ENCODE measurements at places on chromosomes 12 and 14.
A peak's percentile ranks its signal among the peaks of the same experiment; 100 is the strongest.

DNA sequence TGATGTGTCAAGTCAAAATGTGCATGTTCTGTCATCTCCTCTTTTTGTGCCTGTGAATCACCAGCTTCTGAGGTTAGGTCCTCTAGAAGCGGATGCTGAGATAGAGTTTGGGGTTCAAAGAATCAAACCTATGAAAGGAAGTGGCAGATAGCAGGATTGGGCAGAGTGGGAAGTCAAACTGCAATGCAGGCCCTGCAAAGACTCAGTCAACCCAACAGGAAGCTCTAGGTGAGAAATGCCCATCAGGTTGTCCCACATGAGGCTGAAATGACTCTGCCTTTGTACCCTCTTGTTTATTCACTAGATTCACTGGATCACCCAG, 4.5 kb upstream of the MIA2 start:
- DNase-seq: peak; percentile 60

- no peak for DNase-seq
Measured at GRCh38 chr14:62213516-62213915, 451.3 kb downstream of the SNAPC1 start.

DNA sequence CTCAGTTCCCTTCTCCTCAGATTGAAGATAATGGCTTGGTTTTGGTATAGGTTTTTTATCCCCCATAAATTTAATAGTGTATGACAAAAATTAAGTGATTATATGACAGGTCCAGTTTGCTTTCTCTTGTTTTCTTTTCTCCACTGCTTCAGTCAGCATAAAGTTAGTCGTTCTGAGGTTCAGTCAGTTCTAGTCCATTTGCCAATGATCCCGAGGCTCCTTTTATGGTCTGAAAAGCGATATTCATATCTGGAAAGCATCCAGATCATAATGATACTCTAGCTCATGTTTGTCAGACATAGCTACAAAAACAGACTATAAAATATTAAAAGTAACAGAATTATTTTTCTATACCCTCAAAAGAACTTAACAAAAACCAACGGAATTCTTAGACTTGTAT, 67.1 kb upstream of the SLC38A4 start:
- no peak for DNase-seq

- DNase-seq: peak; percentile 83
Measured at GRCh38 chr12:111170543-111170942, 198.4 kb downstream of the PHETA1 start.

DNA sequence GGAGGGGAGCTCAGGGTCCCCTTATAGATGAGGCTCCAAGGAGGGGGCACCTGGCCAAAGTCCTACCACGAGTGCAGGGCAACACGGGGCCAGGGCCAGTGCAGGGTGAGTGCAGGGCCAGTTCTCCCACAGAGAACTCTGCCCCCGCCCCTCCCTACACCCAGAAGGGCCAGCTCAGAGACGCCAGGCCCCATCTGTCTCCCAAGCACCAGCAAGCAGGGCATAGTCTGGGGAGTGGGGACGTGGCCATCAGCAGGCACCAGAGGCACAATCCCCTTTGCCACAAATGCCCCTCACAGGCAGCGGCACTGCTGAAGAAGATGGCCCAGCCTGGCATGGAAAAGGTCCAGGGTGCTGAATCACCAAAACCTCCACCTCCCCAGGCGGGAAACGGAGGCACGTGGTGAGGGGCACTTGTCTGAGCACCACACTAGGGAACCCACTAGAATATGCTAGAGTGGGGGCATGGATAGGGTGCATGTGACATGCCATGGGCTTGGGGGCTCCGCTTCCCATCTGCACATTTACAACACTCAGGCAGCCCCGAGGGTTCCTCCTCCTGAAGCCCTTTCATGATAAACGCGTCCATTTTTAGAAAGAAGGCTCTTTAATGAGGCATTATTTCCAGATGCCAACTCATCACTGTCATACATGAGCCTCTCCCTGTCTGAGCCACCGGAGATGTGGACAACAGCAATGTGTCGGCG, 17.8 kb downstream of the CCDC85C start:
- no peak for DNase-seq

DNA sequence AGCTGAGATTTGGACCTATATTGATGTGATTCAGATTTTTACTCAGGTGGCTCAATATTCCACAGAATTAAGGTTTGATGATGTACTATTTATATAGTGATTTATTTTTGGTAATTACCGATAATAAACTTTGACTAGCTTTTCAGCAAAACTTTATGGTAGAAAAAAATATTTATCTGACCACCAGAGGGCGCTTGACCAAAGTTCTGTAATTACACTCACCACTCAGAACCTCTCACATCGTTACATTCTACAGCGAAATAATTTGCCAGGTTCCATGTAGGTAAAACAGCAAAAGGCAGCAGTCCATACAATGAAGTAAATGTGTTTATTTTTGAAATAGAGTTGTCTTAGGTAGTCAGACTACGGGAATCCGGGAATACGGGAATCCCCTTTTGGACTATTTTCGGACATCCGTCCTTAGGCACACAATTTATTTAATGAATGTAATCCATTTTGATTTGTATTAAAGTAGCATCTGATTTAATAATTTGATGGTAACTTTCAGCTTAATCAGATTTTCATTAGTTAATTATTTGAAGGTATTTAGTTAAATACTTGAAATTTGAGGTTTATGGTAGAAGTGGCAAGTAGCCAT, 143.0 kb upstream of the DDHD1 start:
- DNase-seq: peak; percentile 62

- no peak for DNase-seq
Measured at GRCh38 chr14:30517737-30518136, 41.2 kb upstream of the G2E3 start.

- peak; percentile 61 for DNase-seq
Measured at GRCh38 chr14:88554457-88555286, at the start of gene PTPN21. TSS of gene PTPN21 (minus strand) at chr14:88555007. CDS start at chr14:88550417, 4,590 bp downstream.

DNA sequence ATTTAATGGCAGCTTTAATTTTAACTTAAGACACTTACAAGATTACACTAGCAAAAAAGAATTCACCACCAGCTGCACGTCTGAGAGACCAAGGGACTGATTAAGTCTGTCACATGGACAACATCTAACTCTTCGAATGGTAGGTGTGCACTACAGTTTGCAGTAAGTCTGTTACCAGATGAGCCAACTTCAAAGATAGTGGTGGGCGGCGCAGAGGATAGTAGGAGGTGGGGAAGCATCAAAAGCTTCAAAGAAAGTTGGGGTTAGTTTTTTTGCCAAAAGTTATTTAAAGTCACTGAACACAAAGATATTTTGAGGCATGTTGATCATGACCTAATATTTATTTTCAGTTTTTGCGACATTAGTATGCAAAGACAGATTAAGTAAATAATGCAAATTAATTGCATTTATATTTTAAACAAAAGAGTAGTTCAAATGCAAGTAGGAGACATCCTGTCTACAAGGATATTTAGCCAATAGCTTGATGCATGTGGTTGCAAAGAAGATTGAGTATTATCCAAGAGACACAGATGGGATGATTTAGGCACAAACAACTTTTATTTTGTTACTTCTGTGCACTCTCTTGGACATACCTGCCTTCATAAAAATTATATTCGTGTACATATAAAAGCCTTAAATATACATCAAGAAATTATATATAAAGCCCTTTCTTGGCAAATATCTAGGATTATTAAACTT, 327.7 kb downstream of the BMP4 start:
- no peak for DNase-seq

DNA sequence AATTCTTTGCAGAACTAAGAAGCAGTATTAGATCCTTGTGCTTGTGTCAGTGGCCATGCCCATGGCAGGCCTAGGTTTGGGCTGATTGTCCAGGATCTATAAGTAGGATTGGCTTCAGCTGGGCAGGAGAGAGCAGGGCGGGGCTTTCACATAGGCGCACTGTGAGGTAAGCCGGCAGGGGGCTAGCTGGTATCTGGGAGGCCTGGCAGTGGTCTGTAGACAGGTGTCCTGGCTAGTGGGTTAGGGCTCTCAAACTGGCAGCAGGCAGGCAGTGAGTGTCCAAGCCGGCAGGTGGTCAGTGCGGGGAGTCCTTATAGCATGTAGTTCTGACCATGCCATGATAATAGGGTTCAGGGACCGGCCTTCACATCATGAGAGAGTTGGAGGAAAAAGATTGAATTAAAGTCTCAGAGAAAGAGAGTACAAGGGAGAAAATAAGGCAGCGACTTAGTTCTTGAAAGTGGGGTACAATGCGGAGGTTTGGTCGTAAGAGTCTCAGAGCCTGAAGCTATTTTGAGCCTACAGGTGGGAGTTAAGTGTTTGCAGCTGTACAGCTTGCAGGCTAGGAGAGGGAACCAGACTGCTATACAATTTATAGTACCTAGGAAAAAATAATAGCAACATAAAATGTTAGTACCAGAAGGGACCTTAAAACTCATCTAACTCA, 137.4 kb downstream of the TPH2 start:
- no peak for DNase-seq

DNA sequence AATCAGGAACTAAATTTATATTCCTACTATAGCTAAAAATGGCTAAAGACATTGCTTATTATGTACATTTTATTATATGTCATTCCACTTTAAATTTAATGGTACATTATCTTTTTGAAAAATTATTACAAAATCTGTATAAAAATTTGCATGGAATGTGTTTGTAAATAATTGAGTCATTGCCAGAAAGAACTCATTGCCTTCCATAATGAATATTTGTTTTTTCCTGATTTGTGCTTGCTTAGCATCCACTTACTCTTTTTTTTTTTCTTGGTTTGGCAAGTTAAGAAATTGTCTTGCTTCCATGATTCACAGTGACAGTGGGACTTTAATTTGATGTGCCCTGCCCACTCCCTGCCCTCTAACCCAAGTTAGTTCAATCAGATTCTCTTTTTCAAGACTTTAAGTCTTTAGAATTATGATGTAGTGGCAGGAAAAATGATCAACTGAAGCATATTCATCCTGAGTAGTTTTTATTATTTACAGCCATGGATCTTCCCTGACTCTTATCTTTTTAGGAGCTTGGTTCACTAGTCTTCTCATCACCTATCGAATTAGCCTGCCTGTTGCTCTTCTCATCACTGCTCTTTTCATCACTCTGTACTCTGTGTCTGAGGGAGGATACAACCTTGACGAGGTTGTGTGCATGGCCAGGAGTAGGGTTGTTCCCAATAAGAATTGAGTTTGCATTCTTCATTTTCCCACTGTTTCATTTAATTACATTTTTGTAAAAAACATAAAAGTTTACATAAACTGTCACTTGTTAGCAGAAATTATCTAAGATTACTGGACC, 442.0 kb downstream of the BTG1 start:
- DNase-seq: no peak

DNA sequence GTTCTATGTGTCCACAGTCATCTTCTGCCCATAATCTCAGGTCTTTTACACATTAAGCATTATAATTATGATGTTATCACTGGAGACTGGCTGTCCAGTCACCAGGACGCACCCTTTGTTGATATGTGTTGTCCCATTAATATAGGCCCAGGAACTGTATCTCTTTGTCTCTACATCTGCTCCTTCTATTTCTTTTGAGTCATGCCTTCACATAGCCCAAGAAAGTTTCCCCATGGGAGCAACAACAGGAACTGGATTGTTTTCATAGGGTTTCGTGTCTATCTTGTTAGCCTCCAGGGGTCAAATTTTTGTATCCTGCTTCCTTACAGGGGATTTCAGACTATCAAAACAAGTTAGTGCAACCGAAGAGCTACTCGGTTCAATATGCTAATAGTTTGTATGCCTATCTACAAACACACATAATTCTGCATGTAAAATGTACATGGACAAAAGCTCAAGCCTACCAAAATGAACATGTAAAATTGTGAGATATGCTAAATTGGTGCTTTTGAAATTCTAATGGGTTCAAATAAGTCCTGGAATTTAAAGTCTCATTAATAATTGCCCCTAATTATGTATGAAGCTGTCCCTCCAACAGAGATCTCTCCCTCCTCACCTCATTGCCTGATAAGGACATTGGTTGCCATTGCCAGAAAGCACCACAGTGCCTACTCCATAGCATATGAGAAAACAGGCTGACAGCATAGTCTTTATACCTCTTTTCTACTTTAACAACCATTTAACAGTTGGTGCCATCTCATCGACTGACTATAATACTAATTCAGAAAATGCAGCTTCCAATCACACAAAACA, 99.8 kb upstream of the DIO2 start:
- no peak for DNase-seq

GRCh38 chr12:53053218-53054111, 3.6 kb downstream of the TNS2 start:
- DNase-seq: peak; percentile 43

- no peak for DNase-seq
Measured at GRCh38 chr14:36260970-36261640, 59.3 kb downstream of the MBIP start.

GRCh38 chr14:92644171-92644969, 104.1 kb downstream of the LGMN start:
- no peak for DNase-seq

DNA sequence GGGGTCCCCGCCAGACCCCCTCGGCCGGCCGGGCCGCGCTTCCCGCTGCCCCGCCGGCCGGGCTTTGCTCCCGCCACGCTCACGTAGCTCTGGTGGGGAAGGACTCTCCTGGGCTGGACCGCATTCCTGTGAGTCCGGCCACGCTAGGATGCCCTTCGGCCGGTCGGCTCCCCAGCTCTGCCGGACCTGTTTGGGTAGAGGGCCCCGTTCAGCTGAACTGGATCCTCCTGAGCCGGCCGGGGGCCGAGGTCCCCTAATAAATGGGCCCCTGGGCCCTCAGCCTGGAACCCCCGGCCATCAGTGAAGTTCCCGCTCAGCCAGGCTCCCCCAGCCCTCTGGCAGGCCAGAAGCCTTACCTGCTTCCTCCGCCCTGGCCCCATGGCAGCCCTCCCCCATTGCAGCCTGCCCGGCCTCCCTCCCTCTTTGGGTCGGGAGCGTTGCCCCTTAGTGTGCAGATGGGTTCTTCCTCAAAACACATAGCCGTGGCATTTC, 593 bp downstream of the UNC119B start:
- DNase-seq: no peak

- no peak for DNase-seq
Measured at GRCh38 chr12:92707926-92708325, 5.1 kb downstream of the PLEKHG7 start.

GRCh38 chr12:93536111-93536765, 36.2 kb upstream of the SOCS2 start:
- DNase-seq: no peak

- no peak for DNase-seq
Measured at GRCh38 chr14:77265561-77266335, 5.3 kb downstream of the NGB start.

- DNase-seq: no peak
Measured at GRCh38 chr12:101795013-101795412, 35.7 kb downstream of the GNPTAB start.

DNA sequence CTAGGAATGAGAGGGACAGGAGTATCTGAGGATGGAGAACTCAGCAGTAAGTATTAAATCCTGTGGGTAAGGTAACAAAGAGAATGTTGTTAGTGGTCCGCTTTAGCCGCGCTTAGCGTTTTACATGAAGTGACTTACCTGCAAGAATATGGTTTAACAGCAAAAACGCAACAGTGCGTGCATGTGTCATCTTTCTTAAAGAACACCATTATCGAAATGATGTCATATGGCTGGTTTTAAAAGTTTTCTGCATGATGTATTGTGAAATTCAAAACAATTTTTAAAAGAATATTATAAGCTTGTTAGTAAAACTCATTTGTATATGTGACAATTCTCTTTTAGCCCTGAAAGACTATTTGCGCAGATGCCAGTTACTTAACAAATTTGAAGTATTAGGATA, 1.7 kb downstream of the LEMD3 start:
- DNase-seq: no peak

Data from suppressor macrophage (primary cell).